DND-41 (cell line): ENCODE measurements at places on chromosomes 7 and 10.

- H3K4me1 ChIP-seq, result peaks cover 37% of the 10 kb centered on the region
- DNase-seq, result peak; percentile 18
- H3K36me3 ChIP-seq, result no peaks in the 10 kb centered on the region
These were observed 300.5 kb downstream of the KLF6 start for GRCh38 chr10:3484306-3485056.

- peaks cover 3% of the 10 kb centered on the region; the same call in 1 of the 2 replicates for H3K36me3 ChIP-seq
- H3K4me3 ChIP-seq, result no peak overlapping the region
- DNase-seq, result no peak
- no peak overlapping the region for H3K27ac ChIP-seq
These were observed 18.3 kb upstream of the ZNF12 start for GRCh38 chr7:6725003-6725402.

- no peak for DNase-seq
- no peaks in the 10 kb centered on the region for H3K27me3 ChIP-seq
- no peak overlapping the region for H3K27ac ChIP-seq
- no peaks in the 10 kb centered on the region for H3K36me3 ChIP-seq
- no peaks in the 10 kb centered on the region for H3K4me1 ChIP-seq
These were observed 387.6 kb upstream of the NRP1 start for GRCh38 chr10:33722067-33722466.

DNA sequence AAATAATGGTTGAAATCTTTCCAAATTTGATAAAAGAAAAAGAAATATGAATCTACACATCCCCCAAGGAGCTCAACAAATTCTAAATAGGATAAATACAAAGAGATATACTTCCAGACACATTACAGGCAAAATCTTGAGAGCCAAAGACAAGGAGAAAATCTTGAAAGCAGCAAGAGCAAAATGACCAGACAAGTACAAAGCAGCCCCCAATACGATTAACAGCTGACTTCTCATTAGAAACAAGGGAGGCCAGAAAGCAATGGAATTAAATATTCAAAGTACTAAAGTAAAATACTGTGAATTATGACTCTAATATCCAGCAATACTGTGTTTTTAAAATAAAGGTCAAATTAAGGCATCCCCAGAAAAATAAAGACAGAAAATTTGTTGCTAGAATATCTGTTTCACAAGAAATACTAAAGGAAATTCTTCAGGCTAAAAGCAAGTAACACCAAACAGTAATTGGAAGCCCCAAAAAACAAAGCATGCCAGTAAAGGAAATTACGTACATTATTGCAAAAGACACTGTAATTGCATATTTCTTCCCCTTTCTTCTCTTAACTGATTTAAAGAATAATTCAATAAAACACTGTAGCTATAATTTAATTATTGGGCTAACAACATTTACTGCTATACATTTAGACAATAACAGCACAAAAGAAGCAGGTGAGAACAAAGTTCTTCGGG is 36.4 kb downstream of the ZNF438 start:
- H3K27ac ChIP-seq, result no peak overlapping the region
- no peak overlapping the region for H3K4me3 ChIP-seq
- no peaks in the 10 kb centered on the region for H3K27me3 ChIP-seq
- no peak for DNase-seq

GRCh38 chr7:156155988-156156733 is 343.9 kb upstream of the SHH start:
- no peak overlapping the region for H3K27ac ChIP-seq
- H3K27me3 ChIP-seq, result no peaks in the 10 kb centered on the region
- DNase-seq, result no peak
- no peak overlapping the region for H3K4me3 ChIP-seq
- no peaks in the 10 kb centered on the region for H3K4me1 ChIP-seq

GRCh38 chr7:91628742-91629141 is 251.8 kb downstream of the MTERF1 start:
- no peak for DNase-seq
- H3K27me3 ChIP-seq, result no peaks in the 10 kb centered on the region
- H3K4me3 ChIP-seq, result no peak overlapping the region
- no peaks in the 10 kb centered on the region for H3K36me3 ChIP-seq

GRCh38 chr7:44998153-44998871 is 1.7 kb upstream of the CCM2 start:
- H3K36me3 ChIP-seq, result peaks cover 6% of the 10 kb centered on the region

- peaks cover 16% of the 10 kb centered on the region for H3K27me3 ChIP-seq
- no peaks in the 10 kb centered on the region for H3K36me3 ChIP-seq
- H3K4me3 ChIP-seq, result no peak overlapping the region
- DNase-seq, result no peak
- H3K27ac ChIP-seq, result no peak overlapping the region
These were observed 288.2 kb downstream of the POU6F2 start for GRCh38 chr7:39265641-39266591.

DNA sequence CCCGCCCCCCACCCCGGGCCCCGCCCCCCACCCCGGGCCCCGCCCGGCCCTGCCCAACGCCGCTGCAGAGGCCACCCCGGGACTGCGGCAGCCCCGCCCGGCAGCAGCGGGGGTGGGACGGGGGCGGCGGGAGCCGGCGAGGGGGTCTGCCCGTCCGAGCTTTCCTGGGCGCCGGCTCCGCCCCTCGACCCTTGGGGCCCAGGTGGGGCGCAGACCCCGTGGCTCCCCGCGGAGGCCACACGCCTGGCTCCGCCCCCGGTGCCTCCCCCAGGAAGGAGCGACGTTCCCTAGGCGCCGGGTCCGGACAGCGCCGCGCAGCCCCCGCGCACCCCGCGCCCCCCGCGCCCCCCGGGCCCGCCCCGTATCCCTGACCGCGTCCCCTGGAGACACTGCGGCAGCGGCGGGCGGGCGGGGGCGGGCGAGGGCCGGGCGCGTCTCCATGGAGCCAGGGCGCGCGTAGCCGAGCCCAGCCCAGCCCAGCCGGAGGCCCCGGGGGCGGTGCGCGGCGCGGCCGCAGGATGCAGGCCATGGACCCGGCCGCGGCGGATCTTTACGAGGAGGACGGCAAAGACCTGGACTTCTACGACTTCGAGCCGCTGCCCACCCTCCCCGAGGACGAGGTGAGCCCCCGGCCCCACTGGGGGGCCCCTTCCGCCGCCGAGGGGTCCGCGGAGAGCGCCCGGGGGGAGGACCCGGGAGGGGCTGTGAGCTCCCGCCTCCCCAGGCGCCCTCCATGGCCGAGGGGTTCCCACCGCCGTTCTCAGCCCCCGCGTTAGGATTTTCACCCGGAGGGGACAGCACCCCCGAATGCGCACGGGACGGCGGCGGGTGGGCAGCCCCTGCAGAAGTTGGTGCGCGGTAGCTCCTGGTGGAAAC is at the start of gene KNDC1:
KNDC1 (plus strand) TSS at position 270 of the 876 bp plus-strand sequence; CDS start at position 519, 249 bp downstream.
- H3K27ac ChIP-seq, result no peak within 1 kb of the TSS
- no peaks in the 10 kb centered on the region for H3K27me3 ChIP-seq
- DNase-seq, result no peak

- no peaks in the 10 kb centered on the region for H3K4me1 ChIP-seq
- H3K27ac ChIP-seq, result no peak overlapping the region
- H3K4me3 ChIP-seq, result no peak overlapping the region
- no peaks in the 10 kb centered on the region for H3K27me3 ChIP-seq
These were observed 371.9 kb downstream of the LRRTM3 start for GRCh38 chr10:67297637-67298181.

DNA sequence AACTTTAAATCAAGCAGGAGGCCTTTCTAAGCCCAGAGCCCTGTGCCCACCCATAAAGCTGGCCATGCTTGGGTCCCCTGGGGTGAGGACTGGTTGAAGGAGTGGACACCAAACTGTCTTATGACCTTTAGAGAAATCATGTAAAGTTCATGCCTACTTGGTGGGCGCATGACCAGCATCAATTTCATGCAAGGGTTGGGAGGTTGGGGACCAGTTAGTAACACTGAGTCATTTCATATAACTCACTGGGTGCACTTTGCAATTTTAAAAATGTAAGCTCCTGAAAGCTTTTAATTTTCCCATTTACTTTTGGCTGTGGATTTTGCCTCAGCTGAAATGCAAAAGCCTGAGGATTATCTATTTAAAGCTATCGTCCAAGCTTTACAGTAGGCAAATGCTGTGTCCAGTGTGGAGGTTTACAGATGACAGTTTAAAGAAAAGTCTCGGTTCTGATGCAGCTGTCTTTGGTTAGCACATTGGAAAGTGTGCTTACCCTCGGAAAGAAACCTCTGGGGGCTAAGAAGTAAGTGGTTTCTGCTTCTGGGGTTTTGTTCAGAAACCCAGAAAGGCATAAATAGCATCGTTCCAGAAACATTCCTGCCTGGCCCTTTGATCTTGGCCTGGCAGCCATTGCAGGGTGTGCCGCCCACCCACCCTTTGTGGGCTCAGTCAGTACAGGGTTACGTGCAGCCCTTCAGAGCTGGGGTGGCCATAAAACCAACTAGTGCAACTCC is 48.8 kb upstream of the CHST15 start:
- peak overlapping the region; percentile 88 for H3K27ac ChIP-seq
- peaks cover 61% of the 10 kb centered on the region for H3K4me1 ChIP-seq
- H3K27me3 ChIP-seq, result no peaks in the 10 kb centered on the region
- peak; percentile 81 for DNase-seq
- H3K36me3 ChIP-seq, result peaks cover 3% of the 10 kb centered on the region; the same call in 1 of the 2 replicates
- peak overlapping the region; percentile 12; the same call in 1 of the 2 replicates for H3K4me3 ChIP-seq

- H3K27ac ChIP-seq, result no peak overlapping the region
- no peaks in the 10 kb centered on the region for H3K27me3 ChIP-seq
- H3K4me1 ChIP-seq, result no peaks in the 10 kb centered on the region
- H3K36me3 ChIP-seq, result no peaks in the 10 kb centered on the region
- peak; percentile 15 for DNase-seq
These were observed 23.9 kb downstream of the SLC13A4 start for GRCh38 chr7:135704074-135704473.

DNA sequence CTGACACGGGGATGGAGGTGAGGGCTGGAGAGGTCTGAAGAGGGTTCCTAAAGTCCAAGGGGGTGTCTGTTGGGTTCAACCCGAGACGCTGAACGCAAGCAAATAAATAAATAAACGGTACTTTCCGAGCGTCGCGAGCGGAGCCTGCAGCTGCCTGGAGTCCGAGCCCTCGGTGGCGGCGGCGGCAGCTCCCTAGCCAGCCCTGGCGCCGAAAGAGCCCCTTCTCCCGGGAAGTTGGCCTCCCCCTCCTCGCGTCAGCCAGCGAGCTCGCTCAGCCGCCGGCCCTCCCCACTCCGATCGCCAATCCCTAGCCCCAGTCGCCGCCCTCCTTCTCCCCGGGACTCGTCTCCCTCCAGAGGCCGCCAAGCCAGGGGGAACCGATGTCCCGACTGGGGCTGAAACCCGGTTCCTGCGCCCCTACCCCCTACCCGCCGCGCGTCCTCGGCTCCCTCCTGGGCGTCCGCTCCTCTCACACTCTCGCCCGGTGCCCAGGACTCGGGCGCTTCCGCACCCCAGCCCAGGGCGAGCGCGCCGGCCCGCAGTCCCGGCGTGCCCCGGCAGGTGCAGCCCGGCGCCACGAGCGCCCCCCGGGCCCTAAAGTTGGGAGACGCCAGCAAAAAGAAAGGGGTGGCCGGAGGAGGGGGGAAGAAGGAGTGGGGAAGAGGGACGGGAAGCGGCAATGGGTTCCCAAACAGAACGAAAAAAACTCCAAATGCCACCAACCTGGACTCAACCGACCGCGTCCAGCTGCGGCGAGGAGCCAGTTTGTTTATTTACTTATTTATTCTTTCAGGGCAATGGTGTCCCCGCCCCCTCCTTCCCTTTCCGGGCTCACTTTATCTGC is at the start of gene GFRA1:
GFRA1 (minus strand) TSS at position 767 of the 844 bp plus-strand sequence. CDS start 1,177 bp downstream, outside the sequence.
- H3K36me3 ChIP-seq, result no peaks in the 10 kb centered on the region
- H3K4me1 ChIP-seq, result no peaks in the 10 kb centered on the region
- H3K4me3 ChIP-seq, result no peak within 1 kb of the TSS
- no peak for DNase-seq
- no peaks in the 10 kb centered on the region for H3K27me3 ChIP-seq

DNA sequence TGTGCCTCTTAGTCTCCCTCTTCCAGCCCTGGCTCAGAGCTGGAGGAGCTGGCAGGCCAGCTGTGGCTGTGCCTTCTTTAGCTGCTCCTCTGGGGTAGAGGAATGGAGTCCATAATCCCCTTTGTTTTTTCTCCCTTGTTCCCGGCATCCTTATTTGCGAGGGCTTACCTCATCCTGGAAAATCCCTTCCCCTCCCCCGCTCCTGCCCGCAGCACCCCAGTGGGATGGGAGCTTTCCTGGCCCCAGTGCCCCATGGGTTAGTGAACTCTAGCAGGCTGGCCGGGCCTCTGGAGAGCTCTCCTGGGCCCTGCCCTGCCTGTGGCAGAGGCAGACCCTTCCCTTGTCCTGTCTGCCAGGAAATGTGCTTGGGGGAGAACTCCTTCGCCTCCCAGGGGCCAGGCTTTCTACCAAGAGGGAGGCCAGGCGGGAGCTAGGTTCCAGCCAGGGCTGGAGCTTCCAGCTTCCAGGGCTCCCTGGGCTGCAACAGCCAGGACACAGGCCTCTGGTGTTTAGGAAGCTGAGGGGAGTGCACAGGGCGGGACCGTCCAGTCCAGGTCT is 16.5 kb upstream of the TRIM8 start:
- H3K4me3 ChIP-seq, result no peak overlapping the region
- no peaks in the 10 kb centered on the region for H3K27me3 ChIP-seq

DNA sequence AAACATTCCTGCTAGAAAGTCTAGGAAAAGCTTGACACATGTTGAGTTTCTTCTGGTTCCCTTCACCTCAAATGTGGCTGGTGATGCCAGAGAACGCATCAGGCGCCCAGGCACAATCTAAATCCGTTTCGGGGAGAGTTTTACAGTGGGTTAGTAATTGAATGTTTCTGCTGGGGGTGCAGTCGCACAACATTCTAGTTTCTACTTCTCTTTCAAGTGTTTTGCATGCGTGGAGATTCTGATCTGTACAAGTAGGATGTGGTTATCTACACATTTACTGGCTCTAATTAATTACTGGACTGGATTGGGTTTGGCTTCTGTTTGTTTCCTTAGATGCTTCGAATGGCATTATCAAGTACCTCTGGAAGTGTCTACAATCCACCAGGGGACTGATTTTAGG is 173.8 kb downstream of the TMEM26 start:
- peaks cover 16% of the 10 kb centered on the region; the same call in 1 of the 2 replicates for H3K4me1 ChIP-seq
- H3K4me3 ChIP-seq, result no peak overlapping the region
- H3K27me3 ChIP-seq, result no peaks in the 10 kb centered on the region
- no peaks in the 10 kb centered on the region for H3K36me3 ChIP-seq

GRCh38 chr7:70215491-70215890 is 617.2 kb downstream of the AUTS2 start:
- H3K4me3 ChIP-seq, result no peak overlapping the region
- no peaks in the 10 kb centered on the region for H3K27me3 ChIP-seq

GRCh38 chr7:75630549-75630948 is 108.2 kb downstream of the HIP1 start:
- peaks cover 3% of the 10 kb centered on the region; the same call in 1 of the 2 replicates for H3K4me1 ChIP-seq
- no peaks in the 10 kb centered on the region for H3K27me3 ChIP-seq
- no peak overlapping the region for H3K4me3 ChIP-seq
- no peak overlapping the region for H3K27ac ChIP-seq
- no peak for DNase-seq

DNA sequence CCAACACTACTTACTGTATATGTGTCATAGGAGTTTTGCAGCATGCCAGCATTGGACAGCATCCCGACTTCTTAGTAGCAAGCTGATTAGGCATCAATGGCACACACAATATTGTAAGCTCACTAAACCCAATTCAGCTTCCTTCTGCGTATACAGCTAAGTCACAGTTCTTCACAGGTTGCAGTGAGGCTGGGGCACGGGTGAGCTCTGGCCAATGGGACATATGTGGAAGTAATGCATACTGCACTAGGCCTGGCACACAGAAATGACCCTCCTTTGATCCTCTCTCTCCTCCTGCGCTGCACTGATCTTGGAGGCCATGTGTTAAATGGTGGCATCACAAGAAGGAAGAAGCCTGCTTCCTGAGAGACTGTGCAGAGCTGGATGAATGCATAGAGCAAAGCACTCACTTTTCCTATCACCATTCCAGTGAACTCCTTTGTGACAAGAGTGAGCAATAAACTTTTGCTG is 11.9 kb downstream of the RAB11FIP2 start:
- H3K27me3 ChIP-seq, result no peaks in the 10 kb centered on the region
- H3K4me3 ChIP-seq, result no peak overlapping the region
- H3K27ac ChIP-seq, result no peak overlapping the region
- peaks cover 28% of the 10 kb centered on the region for H3K36me3 ChIP-seq
- peaks cover 29% of the 10 kb centered on the region for H3K4me1 ChIP-seq
- DNase-seq, result no peak
